ENCODE measurements at places on chromosomes 16 and 17. TPM values are rescaled to one million over a fixed set of nuclear protein-coding genes. Genes with fewer than 3 reads are reported as not detected.

Gene KRTAP3-1
- not detected for total RNA-seq

Gene KCNH6
- total RNA-seq = not detected

Gene CACNA1G
- total RNA-seq = not detected

Gene CDH11
- not detected for total RNA-seq

Gene ZACN
- total RNA-seq = not detected

Gene TBL3
- 48.6 TPM for total RNA-seq

Gene MYOCD
- total RNA-seq = not detected

Gene KRT34
- total RNA-seq = not detected

Gene CLCN7
- total RNA-seq = 29.2 TPM

Gene RNF227
- total RNA-seq = 2.1 TPM

DNA sequence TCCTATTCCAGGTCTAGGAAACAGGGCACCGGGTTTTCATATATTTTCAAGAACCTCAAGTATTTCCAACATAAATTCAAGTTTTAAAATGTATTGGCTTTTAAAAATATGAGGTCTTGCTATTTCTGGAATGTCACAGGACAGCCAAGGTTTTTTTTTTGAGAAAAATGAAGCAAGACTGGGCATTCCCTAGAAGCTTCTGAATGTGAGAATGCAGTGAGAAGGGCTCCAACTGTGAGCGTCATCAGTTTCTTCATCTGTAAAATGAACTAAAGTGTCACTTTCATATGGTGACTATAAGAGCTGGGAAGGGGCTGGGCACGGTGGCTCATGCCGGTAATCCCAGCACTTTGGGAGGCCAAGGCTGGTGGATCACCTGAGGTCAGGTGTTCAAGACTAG is 455.8 kb upstream of the MAF start:
- H3K4me1 ChIP-seq = no peaks in the 10 kb centered on the region
- no peak overlapping the region for H3K27ac ChIP-seq
- no peak for DNase-seq

- DNase-seq = no peak
- no peak overlapping the region for H3K27ac ChIP-seq
- no peaks in the 10 kb centered on the region for H3K36me3 ChIP-seq
- peaks cover 6% of the 10 kb centered on the region for H3K4me1 ChIP-seq
Measured at GRCh38 chr16:19711643-19712042, 6.4 kb downstream of the KNOP1 start.

- no peaks in the 10 kb centered on the region for H3K36me3 ChIP-seq
- no peak overlapping the region for H3K4me3 ChIP-seq
- H3K4me1 ChIP-seq = no peaks in the 10 kb centered on the region
- no peak for DNase-seq
- no peaks in the 10 kb centered on the region for H3K27me3 ChIP-seq
- no peak overlapping the region for H3K27ac ChIP-seq
Measured at GRCh38 chr16:617855-618254, 12.9 kb upstream of the WFIKKN1 start.

- no peak for DNase-seq
- no peaks in the 10 kb centered on the region for H3K4me1 ChIP-seq
- H3K4me3 ChIP-seq = no peak overlapping the region
- no peaks in the 10 kb centered on the region for H3K27me3 ChIP-seq
Measured at GRCh38 chr16:80440667-80441066, 100.1 kb upstream of the DYNLRB2 start.

- DNase-seq = no peak
- peaks cover 35% of the 10 kb centered on the region for H3K36me3 ChIP-seq
- H3K27ac ChIP-seq = no peak overlapping the region
- no peaks in the 10 kb centered on the region for H3K27me3 ChIP-seq
Measured at GRCh38 chr17:32161506-32162365, 19.4 kb downstream of the RHOT1 start.

- no peaks in the 10 kb centered on the region for H3K36me3 ChIP-seq
- no peak overlapping the region for H3K27ac ChIP-seq
- DNase-seq = no peak
- no peaks in the 10 kb centered on the region for H3K27me3 ChIP-seq
Measured at GRCh38 chr16:57863434-57864160, 61.3 kb upstream of the KIFC3 start.

DNA sequence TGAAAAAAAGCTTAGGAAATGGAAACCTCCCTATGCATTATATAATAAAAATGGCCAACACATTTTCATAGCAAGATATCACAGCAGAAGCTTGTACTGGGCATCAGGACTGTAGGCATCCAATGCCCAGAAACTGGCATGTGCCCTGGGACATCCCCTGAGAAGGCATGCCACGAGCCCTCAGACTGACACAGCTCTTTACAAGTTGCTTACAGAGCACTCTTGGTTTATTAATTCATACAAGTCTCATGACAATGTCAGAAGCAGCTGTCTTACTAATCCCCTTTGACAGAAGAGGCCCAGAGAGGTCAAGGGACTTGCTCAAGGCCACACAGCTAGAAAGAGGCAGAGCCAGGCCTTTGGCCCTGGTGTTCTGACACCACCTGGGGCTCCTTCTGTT is 5.6 kb upstream of the CCL2 start:
- no peaks in the 10 kb centered on the region for H3K4me1 ChIP-seq
- no peaks in the 10 kb centered on the region for H3K27me3 ChIP-seq
- H3K36me3 ChIP-seq = no peaks in the 10 kb centered on the region
- no peak overlapping the region for H3K27ac ChIP-seq
- no peak for DNase-seq
- no peak overlapping the region for H3K4me3 ChIP-seq

- peaks cover 44% of the 10 kb centered on the region for H3K4me1 ChIP-seq
- peak within 1 kb of the TSS; percentile 97 for H3K4me3 ChIP-seq
- DNase-seq = peak; percentile 92
- no peaks in the 10 kb centered on the region for H3K36me3 ChIP-seq
Measured at GRCh38 chr17:78378225-78379130, at the start of gene PGS1. Gene PGS1, plus strand, starts transcription at chr17:78378649. Its CDS starts 17 bp downstream, at chr17:78378666.

- H3K36me3 ChIP-seq = no peaks in the 10 kb centered on the region
- no peak overlapping the region for H3K27ac ChIP-seq
- no peaks in the 10 kb centered on the region for H3K4me1 ChIP-seq
- H3K4me3 ChIP-seq = no peak overlapping the region
- no peak for DNase-seq
- no peaks in the 10 kb centered on the region for H3K27me3 ChIP-seq
Measured at GRCh38 chr16:23103603-23104002, 45.6 kb downstream of the USP31 start.

DNA sequence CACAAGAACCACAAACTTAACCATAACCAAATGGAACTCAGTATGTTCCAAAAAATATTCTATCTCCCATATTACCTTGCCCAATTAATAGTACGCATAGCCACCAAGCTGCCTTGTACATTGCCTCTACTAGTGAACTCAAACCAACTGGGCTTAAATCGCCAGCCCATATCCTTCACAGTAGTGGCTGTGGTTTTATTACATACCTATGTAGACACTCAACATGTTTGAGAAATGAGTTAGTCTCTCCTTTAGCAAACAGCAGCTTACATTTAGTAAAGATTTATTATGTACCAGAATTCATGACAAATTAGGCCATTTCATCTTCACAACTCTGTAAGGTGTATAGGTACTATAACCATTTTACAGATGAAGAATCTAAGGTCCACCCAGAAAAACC is 41.4 kb downstream of the GRB2 start:
- no peaks in the 10 kb centered on the region for H3K36me3 ChIP-seq
- no peak overlapping the region for H3K4me3 ChIP-seq
- no peaks in the 10 kb centered on the region for H3K27me3 ChIP-seq
- no peak for DNase-seq
- H3K27ac ChIP-seq = peak overlapping the region; percentile 39

GRCh38 chr17:81434072-81434471 is 38.8 kb downstream of the BAHCC1 start:
- no peaks in the 10 kb centered on the region for H3K36me3 ChIP-seq
- H3K27me3 ChIP-seq = no peaks in the 10 kb centered on the region
- H3K4me1 ChIP-seq = no peaks in the 10 kb centered on the region
- no peak for DNase-seq
- H3K4me3 ChIP-seq = no peak overlapping the region
- no peak overlapping the region for H3K27ac ChIP-seq

DNA sequence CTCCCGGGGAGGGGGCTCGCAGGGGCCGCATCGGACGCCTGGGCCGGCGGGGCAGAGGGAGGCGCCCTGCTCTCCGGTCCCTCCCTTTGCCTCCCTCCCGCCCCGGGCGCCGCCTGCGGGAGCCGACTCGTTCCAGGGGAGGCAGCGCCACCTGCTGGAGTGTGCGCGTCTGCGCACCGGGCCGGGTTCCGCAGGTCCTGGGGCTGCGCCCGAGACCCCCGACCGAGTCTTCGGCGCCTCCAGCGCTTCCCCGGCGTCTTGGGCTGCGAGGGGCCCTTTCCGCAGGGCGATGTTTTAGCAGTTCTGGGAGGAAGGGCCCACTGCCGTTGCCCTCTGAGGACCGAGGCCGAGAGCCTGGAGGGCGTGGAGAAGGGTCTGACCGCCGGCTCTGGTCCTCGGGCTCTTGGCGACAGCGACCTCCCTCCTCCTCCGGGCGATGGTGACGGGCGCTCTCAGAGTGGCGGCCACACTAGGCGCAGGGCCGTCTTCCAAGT is 106.3 kb downstream of the SEC14L1 start:
- peaks cover 6% of the 10 kb centered on the region for H3K4me1 ChIP-seq
- peak overlapping the region; percentile 65 for H3K4me3 ChIP-seq
- peak; percentile 92 for DNase-seq
- no peak overlapping the region for H3K27ac ChIP-seq

GRCh38 chr17:1627982-1628855 is at the start of gene SLC43A2:
Gene SLC43A2, minus strand, starts transcription at chr17:1628834. Its CDS starts 960 bp downstream, at chr17:1627874.
- H3K27me3 ChIP-seq = no peaks in the 10 kb centered on the region
- H3K36me3 ChIP-seq = no peaks in the 10 kb centered on the region
- H3K4me1 ChIP-seq = peaks cover 45% of the 10 kb centered on the region
- peak; percentile 95 for DNase-seq
- peak within 1 kb of the TSS; percentile 76 for H3K27ac ChIP-seq

DNA sequence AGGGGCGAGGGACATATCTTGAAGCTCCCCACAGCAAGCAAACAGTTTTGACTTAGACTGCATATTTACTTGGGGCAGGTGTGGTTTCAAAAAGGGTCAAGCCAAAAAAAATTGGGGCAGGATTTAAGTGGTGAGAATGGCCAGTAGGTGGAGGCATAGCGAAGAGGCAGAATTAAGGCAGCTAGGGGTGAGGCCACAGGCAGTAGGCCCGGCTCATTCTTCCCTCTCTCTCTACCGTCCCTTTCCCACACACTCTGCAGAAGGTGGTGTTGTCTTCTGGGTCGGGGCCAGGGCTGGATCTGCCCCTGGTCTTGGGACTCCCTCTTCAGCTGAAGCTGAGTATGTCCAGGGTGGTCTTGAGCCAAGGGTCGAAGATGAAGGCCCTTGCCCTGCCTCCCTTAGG is 2.6 kb downstream of the SHBG start:
- H3K27me3 ChIP-seq = no peaks in the 10 kb centered on the region
- no peaks in the 10 kb centered on the region for H3K4me1 ChIP-seq
- H3K27ac ChIP-seq = no peak overlapping the region
- DNase-seq = peak; percentile 91
- no peaks in the 10 kb centered on the region for H3K36me3 ChIP-seq

DNA sequence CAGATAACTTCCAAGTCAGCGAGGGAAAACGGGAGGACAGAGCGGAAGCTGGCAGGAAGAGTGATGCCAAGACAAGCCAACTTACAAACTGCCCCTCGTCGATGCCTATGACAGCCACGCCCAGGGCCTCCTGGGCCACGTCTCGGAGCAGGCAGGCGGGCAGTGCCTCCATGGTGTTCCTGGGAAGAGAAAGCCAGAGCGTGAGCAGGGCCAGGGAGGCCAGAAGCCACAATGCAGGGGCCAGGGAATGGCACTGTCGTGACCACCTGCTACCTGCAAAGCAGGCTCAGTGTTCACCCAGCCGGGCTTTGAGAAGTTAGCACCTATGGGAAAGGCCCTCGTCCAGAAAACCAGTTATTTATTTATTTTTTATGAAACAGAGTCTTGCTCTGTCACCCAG is 4.3 kb downstream of the TK1 start:
- no peaks in the 10 kb centered on the region for H3K27me3 ChIP-seq
- no peaks in the 10 kb centered on the region for H3K36me3 ChIP-seq
- H3K4me3 ChIP-seq = no peak overlapping the region
- DNase-seq = no peak
- H3K4me1 ChIP-seq = peaks cover 14% of the 10 kb centered on the region

GRCh38 chr16:55778757-55779156 is 54.1 kb downstream of the CES1 start:
- H3K4me3 ChIP-seq = no peak overlapping the region
- no peaks in the 10 kb centered on the region for H3K36me3 ChIP-seq
- no peak for DNase-seq
- H3K4me1 ChIP-seq = no peaks in the 10 kb centered on the region
- H3K27ac ChIP-seq = no peak overlapping the region
- no peaks in the 10 kb centered on the region for H3K27me3 ChIP-seq

GRCh38 chr17:45675892-45676291 is 108.2 kb upstream of the CRHR1 start:
- H3K27ac ChIP-seq = no peak overlapping the region
- no peaks in the 10 kb centered on the region for H3K27me3 ChIP-seq
- H3K36me3 ChIP-seq = no peaks in the 10 kb centered on the region
- DNase-seq = no peak
- no peak overlapping the region for H3K4me3 ChIP-seq
- H3K4me1 ChIP-seq = no peaks in the 10 kb centered on the region

DNA sequence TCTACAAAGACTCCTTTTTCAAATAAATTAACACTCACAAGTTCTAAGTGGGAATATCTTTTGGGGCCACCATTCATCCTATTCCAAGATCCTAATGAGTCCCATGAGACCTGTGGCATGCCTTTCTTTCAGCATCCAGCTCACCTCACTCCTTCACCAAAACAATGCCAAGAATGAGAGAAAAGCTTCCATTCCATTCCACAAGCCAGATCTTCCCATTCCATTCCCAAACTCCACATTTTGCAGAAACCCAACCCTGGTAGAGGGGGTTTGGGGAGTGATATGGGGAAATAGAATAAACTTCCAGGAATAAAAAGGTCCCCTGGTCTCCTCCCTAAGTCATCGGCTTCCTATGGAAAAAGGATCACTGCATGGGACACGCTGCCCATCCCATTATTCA is 392.2 kb downstream of the NPIPA8 start:
- no peaks in the 10 kb centered on the region for H3K27me3 ChIP-seq
- no peak for DNase-seq
- 0 out of 2 replicates have a peak overlapping the region, but pooled peaks have one; percentile 29 for H3K4me3 ChIP-seq
- no peaks in the 10 kb centered on the region for H3K36me3 ChIP-seq
- no peak overlapping the region for H3K27ac ChIP-seq
- peaks cover 58% of the 10 kb centered on the region for H3K4me1 ChIP-seq
